ENCODE measurements at places on chromosomes 6 and 20.

GRCh38 chr20:62753626-62754025 is 42.6 kb upstream of the MRGBP start:
- DNase-seq = no peak

- no peak for DNase-seq
These were observed 776.4 kb downstream of the C6orf118 start for GRCh38 chr6:164533045-164533362.

GRCh38 chr6:1850840-1851157 is 241.1 kb downstream of the FOXC1 start:
- DNase-seq = no peak

DNA sequence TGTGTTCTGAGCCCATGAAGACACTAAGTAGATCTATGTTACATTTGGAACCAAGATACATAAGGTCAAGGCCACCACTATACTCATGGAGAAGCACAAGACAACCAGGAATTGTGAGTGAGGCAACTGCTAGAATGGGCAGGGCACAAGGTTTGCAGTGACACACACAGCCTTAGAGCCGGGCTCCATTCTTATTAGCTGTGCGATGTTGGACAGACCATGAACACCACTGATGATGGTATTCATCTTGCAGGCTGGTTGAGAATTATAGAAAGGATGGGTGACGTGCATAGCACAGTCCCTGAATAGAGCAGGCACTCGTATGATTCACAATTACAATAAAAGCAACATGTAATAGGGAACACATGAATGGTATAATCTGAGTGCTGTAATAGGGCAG is 172.4 kb downstream of the GJA10 start:
- DNase-seq = peak; percentile 18

DNA sequence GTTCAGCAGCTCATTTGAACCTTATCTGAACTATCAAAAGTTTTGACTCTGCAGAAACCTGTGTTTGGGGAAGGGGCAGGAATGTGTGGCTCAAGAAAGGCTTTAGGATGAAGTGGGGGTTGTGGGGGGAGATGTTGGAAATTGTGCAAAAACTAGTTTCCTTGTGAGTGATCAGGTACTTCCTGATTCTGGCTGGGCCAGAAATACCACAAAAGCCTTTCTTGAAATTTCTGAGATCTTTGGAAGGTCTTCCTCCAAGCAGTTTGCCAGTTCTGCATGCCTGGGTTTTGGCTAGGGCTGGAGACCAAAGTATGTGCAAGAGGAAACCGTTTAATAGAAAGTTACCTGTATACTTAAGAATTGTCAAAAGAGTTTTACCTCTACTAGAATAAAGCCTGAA is 116.6 kb downstream of the BMP2 start:
- DNase-seq = no peak

GRCh38 chr6:145866456-145867396 is 52.1 kb upstream of the FBXO30 start:
- DNase-seq = no peak

GRCh38 chr6:105797983-105798453 is 288.1 kb upstream of the PRDM1 start:
- DNase-seq = peak; percentile 96

- peak; percentile 53 for DNase-seq
These were observed 15.1 kb upstream of the PPP1R16B start for GRCh38 chr20:38790200-38791053.

- no peak for DNase-seq
These were observed 1146.9 kb upstream of the GJE1 start for GRCh38 chr6:140985679-140986275.

GRCh38 chr6:124203812-124204167 is 400.1 kb downstream of the NKAIN2 start:
- peak; percentile 75 for DNase-seq

DNA sequence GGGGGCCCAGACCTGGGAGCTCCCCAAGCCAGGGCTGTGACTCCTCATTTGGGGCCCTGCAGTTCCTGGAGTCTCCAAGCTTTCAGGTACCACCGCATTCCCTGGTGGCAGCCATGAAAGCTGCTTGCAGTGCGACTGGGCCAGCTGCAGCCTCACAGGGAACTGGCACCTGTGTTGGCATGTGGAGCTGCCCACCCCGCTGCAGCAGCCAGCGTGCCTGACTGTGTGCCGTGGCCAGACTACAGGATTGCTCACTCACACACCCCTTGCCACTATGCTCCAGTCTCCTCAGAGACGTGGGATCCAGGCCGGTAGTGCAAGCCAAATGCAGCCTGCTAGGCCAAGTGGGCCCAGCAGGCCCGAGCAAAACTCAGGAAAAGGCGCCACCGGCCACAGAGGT is 450.7 kb downstream of the COL12A1 start:
- DNase-seq = no peak

DNA sequence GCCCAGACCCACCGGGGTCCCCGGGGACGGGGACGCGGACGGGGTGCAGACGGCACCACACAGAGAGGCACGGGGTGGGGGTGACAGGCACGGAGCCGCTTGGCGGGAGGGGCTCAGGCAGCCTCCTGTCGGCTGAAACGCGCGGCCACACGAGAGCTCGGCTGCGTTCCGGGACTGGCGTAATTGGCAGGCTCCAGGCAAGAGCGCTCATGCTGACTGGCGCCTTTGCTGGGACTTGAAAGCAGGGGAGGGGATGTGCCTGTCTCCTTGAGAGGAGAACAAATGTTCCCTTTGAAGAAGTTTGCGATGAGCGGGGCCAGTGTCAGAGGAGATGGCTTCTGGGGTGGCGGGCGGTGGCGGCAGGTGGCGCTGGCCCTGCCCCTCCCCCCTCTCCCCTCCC is 25.8 kb downstream of the BHLHE23 start:
- peak; percentile 8 for DNase-seq

DNA sequence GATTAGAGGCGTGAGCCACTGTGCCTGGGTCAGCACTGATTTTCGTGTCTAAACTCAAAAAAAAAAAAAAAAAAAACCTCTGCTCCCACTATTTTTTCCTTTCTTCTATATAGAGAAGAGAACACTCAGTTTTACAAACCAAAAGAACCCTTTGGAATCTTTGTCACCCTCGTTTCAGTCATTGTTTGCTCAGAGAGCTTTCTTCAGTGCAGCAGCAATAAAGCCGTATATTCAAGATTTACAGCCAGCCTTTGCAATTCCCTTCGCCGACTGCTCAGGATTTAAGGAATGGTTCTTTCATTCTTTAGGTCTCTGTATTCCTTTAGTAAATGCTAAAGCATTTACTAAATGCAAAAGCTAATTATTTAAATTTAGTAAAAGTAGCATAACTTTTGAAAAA is 20.1 kb downstream of the RIOK1 start:
- DNase-seq = no peak

DNA sequence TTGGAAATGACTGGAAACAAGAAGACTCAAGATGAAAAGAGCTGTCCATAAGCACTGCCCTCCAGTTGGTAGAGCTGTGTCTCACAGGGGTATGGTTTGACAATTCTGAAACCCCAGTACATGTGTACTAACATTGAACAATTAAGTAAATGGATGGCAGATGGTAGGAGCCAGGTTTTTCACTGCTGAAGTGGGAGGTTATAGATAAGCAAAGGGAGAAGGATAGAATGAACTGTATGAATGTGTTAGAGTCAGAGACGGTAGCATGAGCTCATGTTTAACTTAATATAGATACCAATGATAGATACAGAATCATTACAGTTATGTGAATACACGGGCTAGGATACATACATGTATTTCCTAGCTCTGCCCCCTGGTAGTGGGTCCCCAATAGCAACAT is 95.0 kb upstream of the SIRPA start:
- no peak for DNase-seq

- DNase-seq = no peak
These were observed 78.3 kb upstream of the FYN start for GRCh38 chr6:111951497-111952085.

DNA sequence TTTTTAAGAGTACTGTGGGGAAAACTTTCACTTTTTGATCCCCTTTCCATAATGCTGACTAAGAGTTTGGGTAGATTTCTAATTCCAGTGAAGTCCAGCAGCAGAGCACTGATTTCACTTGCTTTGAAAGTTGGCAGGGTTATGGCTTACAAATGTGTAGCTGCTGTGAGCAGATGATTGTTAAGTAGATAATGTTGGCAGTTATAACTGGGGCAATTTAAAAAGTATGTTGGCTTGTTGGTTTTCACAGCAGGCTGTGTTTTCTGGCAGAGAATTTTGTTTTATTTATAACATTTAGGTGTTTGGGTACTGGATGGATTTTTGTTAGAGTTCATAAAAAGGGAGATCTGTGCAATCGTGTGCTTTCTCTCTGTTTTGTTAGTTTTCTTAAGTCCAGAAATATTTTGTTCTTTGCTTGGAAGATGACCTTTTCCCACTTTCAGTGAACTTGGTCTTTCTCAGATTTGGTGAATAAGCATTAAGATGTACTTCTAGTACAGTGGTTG is 31.4 kb downstream of the AFDN start:
- DNase-seq = peak; percentile 83

DNA sequence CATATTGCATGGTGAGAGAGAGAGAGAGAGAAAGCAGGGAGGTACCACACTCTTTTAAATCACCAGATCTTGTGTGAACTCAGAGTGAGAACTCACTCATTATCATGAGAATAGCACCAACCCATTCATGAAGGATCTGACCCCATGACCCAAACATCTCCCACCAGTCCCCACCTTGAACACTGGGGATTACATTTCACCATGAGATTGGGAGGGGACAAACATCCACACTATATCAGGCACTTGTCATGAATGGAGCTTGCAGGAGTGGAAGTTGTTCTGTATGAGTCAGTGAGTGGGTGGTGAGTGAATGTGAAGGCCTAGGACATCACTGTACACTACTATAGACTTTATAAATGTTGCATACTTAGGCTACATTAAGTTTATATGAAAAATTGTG is 47.7 kb upstream of the RNF182 start:
- peak; percentile 57 for DNase-seq

GRCh38 chr6:29908710-29909109 is 33.6 kb upstream of the HLA-A start:
- DNase-seq = no peak

GRCh38 chr6:50602292-50602691 is 111.0 kb upstream of the TFAP2D start:
- peak; percentile 23 for DNase-seq

GRCh38 chr20:4681991-4682401 is 39.7 kb upstream of the PRND start:
- DNase-seq = peak; percentile 85

GRCh38 chr6:118283766-118284165 is 264.3 kb upstream of the PLN start:
- DNase-seq = peak; percentile 72

DNA sequence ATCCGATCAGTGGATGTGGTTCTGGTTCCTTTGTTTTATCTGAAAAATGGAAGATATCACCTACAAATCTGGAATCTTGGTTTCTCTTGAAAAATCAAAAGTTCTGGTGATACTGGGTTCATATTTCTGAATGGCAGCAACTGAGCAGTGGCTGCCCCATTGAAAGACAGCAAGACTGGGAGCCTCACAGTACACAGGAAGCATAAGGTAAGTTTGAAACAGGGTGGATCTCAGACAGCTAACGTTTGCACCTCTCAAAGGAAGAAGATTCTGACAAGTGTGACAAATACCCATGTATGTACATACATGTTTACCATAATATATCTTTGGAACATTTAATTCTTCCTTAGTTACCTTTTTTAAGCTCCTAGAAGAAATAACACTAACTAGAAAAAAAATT is at the start of gene SAMD3:
SAMD3 (minus strand) TSS at position 177 of the 400 bp plus-strand sequence. CDS start 7,678 bp downstream, outside the sequence.
- DNase-seq = no peak

GRCh38 chr20:62887860-62888239 is 26.2 kb upstream of the TCFL5 start:
- DNase-seq = no peak

- DNase-seq = no peak
These were observed 104.5 kb downstream of the SMLR1 start for GRCh38 chr6:130931683-130932082.

GRCh38 chr6:79269877-79270276 is 35.4 kb upstream of the HMGN3 start:
- peak; percentile 79 for DNase-seq

- DNase-seq = peak; percentile 18
These were observed 11.5 kb upstream of the PDYN start for GRCh38 chr20:2005359-2005758.

DNA sequence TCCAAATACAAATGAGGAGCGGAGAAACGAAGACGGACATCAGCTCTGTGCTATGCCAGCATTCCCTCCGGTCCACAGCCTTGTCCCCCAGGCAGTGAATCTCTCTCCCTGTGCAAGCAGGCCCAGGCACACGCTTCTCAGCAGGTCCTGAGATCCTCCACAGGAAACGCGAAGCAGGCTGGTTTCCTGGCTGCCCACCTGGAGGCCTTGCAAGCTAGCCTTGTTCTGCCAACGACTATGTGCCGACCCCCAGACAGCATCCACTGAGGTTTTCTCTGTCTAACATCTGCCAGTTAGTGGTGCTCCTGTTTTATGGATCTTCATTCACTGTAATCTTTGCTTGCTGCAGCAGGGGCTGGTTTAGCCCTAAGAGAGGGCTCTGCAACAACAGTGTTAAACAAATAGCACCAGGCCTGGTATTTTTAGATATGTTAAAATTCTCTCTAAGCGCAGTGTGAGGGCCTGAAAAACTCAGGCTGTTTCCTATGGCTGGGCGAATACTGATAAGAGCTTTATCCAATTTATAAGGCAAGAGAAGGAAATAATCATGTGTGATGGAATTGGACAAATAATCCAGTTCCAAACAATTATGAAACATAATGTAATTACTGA is 386.0 kb upstream of the ARID1B start:
- DNase-seq = no peak

DNA sequence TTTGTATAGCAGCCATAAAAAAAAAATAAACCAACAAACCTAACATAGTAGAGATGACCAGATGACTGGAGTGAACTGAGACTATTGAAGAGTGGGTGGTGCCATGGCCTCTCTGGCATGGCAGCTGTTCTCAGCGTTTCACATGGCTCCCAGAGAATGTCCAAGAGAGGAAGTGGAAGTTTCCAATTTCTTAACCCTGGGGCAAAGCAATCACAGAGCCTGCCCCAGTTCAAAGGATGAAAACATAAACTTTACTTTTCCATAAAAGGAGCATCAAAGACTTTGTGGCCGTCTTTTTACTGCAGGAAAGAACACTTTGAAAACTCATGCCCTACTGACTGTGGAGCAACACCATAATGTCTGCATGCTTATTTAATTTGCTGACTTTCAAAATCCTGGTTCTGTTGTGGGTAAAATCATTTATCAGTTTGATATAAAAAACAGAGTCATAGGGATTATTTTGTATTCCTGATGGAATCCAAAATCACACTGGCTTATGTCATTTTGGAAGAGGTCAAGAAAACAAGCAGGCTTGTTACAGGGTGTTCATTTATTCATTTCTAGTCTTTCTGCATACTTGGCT is 165.4 kb downstream of the SLC35B3 start:
- no peak for DNase-seq

DNA sequence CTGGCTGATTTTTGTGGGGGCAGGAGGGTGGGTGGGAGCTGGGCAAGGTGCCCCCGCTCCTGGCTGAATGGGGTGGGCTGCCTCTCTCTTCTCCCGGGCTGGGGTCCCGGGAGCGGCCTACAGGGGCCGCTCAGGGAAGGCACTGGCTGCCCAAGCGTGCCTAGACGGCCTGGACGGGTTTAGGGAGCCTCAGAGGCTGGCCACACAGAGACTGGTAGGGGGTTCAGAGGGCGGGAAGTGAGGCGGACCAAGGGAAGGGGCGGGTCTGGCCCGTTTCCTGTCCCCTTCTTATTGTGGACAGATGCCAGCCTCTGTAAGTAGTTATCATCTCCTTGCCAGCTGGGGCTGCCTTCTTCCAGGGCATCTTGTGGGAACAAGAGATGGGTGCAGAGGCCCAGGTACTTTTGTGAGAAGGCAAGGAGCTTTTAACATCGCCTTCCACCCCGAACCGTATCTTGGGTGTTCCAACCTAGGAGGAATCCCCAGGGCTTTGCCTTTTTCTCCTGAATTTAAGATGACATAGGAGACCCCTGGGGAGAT is 437 bp downstream of the CD40 start:
- DNase-seq = peak; percentile 8

GRCh38 chr6:38236631-38237030 is 403.1 kb downstream of the BTBD9 start:
- DNase-seq = no peak
